ENCODE measurements at places on chromosomes 5 and 9.

DNA sequence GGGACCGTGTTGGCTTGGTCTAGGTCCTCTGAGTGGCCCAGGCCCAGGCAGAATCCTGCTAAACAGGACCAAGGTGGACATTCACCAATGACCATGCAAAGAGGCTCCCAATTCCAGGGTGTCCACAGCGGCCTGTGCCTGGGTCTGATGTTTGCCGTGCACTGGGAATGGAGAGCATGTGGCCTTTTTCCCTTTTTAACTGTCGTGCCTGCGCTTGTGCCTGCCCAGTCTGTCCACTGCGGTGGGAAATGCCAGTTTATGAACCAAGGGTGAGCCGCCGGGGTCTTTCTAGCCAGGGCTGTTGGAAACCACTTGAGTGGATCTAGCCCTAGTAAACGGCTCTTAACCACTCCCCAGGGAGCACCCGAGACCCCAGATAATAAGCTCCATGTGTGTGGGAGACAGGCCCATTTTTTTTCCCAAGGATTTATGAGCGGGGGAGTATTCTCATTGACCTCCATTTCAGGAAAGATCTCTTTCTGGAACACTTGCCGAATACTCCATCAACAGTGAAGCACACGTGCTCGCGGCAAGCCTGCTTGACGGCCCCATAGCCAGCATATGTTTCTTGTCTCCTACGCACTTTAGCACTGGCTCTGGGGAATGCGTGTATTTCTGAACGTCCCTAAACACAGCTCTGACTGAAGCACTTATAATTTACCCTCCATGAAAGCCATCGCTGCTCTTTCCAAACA is 93.2 kb upstream of the PHYKPL start:
- DNase-seq, result no peak

DNA sequence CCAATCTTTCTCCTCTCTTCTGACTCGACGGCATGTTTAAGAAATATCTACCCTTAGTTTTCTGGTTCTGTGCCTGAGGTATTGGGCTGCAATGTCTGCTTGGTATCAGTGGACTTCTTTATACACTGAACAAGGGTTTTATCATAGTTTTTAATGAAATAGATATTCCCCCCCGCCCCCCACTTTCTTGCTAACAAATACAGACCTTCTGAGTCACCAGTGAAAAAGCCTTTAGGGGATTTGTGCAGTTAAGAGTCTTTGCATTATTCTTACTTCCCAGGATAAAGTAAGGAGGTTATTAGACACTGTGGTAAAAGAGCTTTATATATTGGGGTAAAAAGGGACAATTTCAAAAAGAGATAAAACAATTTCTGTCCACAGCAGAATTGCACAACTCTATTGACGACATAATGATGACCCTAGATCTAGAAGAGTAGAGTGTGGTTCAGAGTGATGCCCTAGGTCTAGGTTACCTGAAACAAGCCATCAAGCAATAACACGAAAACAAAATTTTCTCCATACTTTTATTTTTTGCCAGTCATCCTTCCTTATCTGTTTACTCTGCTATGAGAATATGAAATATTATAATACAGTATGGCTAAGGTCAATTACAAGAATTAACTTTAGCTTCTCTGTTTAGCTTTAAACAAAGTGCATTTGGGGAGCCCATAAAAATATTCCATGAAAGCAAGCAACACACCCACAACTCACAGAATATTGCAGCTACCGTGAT is 110.7 kb downstream of the PLK2 start:
- DNase-seq, result no peak

DNA sequence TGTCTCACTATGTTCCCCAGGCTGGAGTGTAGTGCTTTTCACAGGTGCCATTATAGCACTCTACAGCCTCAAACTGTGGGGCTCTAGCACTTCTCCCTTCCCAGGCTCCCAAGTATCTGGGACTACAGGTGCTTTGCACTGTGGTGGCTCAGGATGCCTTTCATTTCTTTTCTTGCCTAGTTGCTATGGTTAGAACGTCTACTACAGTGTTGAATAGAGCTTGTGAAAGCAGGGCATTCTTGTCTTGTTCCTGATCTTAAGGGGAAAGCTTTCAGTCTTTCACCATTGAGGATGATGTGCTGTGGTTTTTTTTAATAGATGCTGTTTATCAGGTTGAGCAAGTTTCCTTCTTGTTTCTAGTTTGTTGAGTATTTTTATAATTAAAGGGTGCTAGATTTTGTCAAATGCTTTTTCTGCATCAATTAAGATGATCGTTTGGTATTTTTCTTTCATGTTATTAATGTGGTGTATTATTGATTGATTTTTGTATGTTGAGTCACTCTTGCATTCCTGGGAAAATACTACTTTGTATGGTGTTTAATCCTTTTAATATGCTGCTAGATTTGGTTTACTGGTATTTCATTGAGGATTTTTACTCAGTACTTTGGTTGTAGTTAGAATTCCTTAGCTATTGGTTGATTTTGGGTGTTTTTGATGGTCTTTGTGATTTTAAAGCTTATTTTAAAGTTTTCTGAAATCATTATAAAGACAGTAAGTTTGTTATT is 35.6 kb downstream of the GPBP1 start:
- DNase-seq, result no peak

GRCh38 chr9:135447126-135447525 is 32.5 kb upstream of the PPP1R26 start:
- no peak for DNase-seq

DNA sequence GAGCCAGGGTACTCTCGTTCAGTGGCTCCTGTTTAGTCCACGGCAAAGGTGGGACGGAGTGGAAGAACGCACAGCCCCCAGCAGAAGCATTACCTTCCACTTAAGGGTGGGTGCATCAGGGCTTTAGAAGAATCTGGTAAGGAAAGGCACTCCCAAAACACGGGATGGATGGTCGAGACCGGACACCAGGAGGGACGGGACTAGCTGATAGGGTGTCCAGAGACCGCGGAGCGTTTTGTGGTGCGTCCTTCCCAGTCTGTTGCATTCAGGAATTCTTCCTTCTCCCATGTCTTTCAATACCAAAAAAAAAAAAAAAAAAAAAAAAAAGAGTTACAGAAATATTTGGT is 545 bp upstream of the CTSV start:
- DNase-seq, result no peak

- no peak for DNase-seq
Observed at GRCh38 chr9:100474082-100474923, 1.4 kb downstream of the TMEFF1 start.

GRCh38 chr5:6745706-6746222 is 32.5 kb downstream of the TENT4A start:
- DNase-seq, result no peak

DNA sequence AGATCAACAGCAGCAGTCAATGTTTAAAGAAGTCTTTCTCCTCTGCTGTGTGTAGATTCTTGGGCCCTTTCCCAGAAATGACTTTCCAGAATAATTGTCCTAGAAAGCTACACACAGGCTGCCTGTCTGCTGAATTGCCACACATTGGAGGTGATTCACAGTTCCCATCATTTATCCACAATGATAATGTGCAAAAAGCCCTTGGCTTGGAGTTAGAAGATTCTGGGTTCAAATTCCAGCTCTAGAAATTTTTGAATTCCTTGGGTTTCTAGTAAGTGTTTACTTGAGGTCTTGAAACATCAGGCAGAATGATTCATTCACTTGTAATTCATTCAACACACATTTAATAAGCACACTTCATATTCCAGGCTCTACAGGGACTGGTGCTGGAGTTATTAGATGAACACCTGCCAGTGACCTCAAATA is 28.6 kb upstream of the EPB41L4B start:
- DNase-seq, result no peak

- DNase-seq, result no peak
Observed at GRCh38 chr5:56447232-56447631, 214.1 kb upstream of the ANKRD55 start.

DNA sequence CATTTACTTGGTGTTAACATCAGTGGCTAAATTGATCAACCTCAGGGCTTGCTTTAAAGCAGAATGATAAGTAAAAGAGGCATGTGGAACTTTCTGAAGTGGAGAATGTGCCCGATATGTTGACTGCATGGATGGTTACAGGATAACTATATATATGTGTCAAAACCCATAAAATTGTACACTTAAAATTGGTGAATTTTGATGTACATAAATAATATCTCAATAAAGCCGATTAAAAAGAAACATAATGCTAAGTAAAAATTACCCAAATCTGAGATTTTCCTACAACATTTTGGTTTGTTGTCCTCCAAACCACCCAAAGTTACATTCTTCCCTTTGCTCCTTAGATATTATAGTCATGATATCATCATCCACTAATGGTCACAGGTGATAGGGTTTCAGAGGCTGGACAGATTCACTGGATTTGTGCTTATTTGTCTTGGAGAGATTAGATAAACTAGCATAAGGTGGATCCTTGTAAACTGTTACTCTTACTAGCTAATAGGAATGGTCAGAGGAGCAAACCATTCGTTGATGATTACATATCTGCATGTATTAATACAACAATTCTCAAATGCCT is 119.7 kb upstream of the RPS23 start:
- no peak for DNase-seq

Data from stimulated activated CD8-positive, alpha-beta memory T cell treated with anti-CD3 and anti-CD28 coated beads, Interleukin-2, amount 100 ng/mL, for 1 hour (primary cell).